EL (cell line): ENCODE measurements at places on chromosomes 7 and 10.

DNA sequence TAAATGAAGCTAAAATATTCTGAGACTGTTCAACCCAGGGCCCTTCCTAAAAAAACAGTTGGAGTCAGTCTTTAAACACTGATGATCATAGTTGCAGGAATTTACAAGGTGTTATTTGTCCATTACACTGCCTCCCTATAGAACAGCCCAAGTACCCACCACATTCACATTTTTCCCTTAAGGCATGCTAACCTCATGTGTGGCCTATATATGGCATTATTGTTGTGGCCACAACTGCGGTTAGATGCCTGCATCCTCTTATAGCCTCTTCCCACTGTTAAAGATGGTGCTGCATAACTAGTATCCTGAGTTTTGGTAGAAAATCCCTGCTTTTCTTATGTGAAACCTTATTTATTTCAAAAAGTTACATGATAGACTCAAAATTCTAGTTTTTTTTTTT is 287.9 kb upstream of the SEMA3A start:
- peak; percentile 23 for DNase-seq

DNA sequence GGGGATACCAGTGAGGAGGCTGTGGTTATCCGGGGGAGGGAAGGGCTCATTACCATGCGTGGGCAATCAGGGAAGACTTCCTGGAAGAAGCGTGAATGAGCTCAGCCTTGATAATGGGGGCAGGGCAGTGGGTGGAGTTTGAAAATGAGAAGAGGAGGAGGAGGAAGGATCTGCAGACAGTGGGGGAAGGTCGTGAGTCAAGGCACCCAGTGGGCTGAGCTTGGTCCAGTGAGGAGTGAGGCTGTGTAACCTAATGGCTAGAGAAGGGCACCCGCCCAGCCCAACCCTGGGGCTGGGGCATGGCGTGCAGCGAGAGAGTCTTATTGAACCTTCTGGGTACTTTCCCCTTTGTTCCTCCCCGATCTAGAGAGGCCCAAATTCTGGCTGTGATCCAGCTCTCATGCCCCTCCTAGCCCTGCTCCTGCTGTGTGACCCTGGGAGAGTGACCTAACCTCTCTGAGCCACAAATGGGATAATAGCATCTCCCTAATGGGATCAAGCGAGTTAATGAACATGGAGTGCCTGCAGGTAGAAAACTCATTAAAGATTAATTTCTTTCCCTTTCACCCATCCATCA is 31.5 kb downstream of the CLIP2 start:
- DNase-seq: no peak

DNA sequence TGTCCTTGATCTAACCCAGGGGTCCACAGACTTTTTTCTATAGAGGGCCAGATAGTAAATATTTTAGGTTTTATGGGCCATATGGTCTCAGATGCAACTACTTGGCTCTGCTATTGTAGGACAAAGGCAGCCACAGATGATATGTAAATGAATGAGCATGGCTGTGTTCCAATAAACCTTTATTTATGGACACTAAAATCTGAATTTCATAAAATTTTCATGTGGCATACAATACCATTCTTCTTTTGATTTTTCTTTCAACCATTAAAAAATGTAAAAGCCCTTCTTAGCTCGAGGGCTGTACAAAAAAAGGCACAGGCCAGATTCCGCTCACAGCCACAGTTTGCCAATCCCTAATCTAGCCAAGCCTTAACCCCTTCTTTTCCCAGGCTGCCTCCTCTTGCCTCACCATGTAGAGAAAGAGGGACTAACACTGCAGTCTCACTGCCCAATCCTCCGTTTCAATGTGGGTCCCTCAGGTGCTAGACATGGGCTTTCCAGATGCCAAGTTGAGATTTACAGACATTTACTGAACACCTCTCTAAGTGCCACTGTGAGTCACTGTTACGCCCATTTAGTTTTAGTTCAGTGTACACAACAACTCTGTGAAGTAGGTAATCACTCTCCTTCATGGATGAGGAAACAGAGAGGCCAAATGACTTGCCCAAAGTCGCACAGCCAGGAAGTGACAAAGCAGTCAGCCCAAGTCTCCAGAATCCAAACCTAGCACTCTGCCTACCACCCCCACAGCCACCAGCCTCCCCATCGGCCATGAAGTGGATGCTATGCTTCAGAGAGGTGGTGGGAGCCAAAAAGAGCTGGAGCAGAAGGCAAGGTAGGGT is 132.6 kb upstream of the PDLIM1 start:
- DNase-seq: no peak

DNA sequence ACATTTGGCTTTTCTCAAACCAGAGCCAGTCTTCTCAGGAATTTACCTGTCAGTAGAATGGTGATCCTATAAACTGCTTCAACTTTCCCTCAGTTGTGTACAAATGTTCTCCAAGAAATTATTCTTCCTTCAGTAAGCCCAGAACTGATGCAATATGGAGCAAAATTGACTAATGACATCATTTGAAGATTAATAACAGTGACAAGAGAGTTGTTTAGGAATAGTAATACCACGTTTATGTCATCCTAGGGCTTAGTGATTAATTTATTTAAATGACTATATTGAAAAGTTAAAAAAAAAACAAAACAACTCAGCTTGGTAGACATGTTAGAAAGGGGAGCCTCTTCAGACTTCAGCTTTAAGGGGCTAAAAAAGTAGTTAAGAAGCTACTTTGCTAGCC is 933.2 kb downstream of the GATA3 start:
- no peak for DNase-seq

DNA sequence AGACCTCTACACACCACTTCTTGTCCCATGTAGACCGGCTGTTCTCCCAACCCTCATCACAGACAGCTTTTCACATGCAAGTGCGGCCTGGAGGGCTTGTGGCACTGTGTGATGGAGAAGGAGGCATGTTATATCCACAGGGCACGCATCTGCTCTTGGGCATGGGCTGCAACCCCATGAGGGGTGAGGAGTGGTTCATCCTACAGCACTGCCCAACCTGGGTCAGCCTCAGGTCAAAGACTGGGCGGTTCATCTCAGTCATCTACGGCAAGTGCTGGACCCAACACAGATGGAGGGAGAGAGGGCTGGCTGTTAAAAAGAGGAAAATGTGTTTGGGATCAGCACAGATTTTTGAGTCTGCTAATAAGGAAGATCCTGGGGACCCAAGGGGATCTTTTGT is 2.2 kb downstream of the FSCN3 start:
- DNase-seq: no peak

DNA sequence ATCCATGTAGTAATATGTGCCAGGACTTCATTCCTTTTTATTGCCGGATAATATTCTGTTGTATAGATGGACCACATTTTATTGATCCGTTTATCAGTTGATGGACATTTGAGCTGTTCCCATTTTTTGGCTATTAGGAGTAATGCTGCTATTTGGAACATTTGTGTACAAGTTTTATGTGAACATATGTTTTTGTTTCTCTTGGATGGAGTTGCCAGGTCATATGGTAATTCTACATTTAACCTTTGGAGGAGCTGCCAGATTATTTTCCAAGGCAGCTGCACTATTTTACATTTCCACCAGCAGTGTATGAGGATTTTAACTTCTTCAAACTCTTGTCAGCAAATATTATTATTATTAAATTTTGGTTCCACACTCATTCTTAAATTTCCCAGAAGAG is 59.2 kb downstream of the C10orf90 start:
- no peak for DNase-seq

- DNase-seq: peak; percentile 34
These were observed 1.4 kb downstream of the MYO1G start for GRCh38 chr7:44977304-44977958.

- no peak for DNase-seq
These were observed 341.2 kb downstream of the PTPRN2 start for GRCh38 chr7:158246272-158246959.

DNA sequence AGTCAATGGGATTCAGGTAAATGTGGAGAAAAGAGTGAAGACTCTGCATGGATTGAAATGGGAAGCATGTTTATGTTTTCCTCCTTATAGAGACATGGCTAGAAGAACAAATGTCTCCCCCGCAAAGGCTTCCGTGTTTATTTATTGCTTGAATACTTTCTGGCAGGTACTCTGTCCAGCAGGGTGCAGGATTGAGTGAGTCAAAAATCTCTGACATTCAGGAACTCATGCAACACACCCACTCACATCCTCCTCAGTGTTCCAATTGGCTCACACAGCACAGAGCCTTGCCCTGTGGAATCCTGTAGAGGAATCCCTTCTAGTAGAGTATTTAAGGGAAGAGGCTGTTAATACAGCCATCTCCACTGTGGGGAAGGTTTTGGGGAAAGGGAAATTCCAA is 290.3 kb upstream of the VWC2 start:
- no peak for DNase-seq

DNA sequence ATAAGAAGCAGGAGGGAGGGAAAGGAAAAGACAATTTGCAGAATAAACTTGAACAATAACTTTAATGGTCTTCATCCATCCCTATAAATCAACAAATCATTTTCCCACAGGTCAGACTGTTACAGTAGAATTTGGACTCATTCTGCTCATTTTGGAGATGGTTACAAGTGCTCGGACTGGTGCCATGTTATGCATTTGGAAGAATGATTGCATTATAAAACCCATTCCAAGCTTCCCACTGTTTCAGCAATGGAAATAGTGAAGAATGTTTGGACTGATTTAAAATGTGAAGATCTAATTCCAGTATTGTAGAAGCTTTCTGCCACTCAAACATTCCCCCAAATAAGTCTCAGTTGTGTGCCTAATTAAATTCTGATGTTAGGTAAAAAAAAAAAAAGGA is 99.7 kb upstream of the ZEB1 start:
- DNase-seq: no peak

GRCh38 chr10:49089557-49090188 is 25.6 kb downstream of the VSTM4 start:
- DNase-seq: no peak

DNA sequence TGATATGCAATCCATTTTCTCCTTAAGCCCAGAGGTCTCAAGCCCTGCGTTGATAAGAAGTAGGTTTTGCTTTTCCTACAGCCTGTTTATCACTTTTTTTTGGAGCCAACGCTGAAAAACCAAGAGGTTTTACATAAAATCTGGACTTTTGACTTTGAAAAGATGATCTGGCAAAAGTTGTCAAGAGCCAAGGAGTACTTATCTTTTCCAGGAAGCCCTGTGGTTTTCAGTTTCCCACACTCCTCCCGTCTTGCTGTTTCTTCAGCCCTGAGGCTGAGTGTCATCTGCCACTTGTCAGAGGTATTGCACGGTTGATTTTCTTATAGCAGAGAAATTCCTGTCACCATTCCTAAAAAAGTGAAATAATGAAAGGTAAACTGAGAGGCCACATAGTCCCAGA is 108.7 kb downstream of the TYW1 start:
- peak; percentile 3 for DNase-seq

GRCh38 chr7:109844362-109844761 is 1246.6 kb upstream of the LRRN3 start:
- DNase-seq: peak; percentile 16

GRCh38 chr7:25642849-25643248 is 414.6 kb upstream of the NPVF start:
- DNase-seq: no peak
